ENCODE measurements at places on chromosomes 13 and 19.
A peak's percentile ranks its signal among the peaks of the same experiment; 100 is the strongest.

DNA sequence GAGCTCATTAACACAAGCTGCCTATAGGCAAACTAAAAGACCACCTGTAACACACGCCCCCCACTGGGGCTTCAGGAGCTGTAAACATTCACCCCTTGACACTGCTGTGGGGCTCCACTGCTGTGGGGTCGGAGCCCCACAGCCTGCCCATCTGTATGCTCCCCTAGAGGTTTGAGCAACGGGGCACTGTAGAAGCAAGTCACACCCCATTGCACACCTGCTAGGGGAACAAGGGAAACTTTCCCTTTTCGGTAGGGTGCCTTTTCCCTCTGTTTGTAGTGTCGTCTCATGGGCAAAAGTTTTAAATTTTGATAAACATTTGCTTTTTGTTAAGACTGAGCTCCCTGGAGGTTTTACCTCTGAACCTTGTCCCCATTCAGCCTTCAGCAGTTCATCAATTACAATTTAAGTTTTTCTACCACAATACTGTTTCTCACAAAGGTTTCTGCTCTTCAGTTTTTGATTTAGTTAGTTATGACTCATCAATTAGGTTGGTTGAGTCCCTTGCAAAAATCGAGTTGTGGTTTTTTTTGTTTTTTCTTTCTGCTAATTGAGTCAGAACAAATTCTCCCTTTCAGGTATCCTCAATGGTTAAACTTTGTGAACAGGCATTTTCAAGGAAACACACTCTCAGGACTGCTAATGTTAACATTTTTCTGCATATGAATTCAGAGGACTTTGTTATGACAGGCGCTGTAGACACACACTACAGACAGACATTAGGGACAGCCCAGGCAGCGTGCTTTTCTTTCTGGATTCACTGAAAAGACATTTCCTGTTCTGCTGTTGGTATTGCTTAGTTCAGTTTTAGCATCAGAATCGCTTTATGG, 35.1 kb downstream of the ZNF433 start:
- no peak for DNase-seq

DNA sequence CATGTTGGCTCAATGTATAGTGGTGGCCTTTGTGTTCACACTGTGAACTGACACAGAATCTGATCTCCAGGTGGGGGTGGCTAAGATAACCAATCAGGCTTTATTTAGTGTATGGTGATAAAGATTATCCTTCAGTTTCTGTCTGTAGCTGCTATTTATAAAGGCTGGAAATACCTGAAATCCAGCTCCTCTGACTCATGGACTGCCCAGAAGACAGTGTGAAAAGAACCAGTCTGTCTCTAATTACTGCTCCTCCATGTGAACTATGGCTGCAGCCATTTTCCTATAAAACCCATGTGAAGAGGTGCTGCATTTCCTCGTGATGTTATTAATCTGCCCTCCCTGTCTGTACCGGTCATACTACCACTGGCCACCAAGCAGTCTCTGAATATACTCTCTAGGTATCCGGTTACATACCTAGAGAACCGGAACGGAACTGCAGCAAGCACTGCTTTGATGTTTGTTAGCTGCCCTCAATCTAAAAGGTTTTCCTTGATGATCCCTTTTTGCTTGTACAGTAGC, 238.0 kb downstream of the LHFPL6 start:
- DNase-seq: no peak

GRCh38 chr13:48879432-48879831, 96.3 kb upstream of the FNDC3A start:
- no peak for DNase-seq

DNA sequence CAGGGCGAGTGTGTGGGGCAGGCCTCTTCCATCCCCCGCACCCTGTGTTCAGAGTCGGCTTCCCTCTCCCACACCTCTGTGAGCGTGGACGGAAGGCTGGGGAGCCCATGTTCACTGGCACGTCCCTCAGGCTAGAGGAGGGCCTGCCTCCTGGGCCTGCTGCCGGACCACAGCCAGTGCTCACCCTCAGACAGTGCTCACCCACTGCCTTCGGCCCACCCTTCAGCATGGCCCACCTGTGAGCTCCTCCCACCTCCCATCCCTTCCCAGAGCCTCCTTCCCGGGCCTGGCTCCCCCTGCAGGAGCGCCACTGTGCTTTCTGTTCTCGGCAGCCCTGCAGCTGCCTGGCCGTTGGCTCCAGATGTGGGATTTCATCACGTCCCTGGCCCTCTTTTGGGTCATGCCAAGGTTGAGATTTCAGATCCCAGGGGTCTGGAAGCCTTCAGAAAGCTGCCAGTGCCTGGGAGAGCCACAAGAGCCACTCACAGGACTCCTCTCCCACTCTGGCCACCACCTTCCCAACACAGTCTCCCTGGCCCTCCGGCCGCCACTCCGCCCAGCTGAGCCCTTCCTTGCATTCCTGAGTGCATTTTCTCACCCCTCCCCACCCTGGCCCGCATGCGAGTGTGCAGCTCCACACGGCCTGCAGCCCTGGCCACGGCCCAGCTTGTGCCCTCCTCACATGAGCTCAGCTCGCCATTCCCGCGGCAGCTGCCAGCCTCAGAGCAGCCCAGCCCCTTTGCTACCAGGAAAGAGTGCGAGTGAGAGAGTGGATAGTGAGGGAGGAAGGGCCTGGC, 25.3 kb downstream of the CAPN12 start:
- DNase-seq: peak; percentile 56

GRCh38 chr13:92574499-92574898, 652.1 kb upstream of the GPC6 start:
- DNase-seq: no peak

- DNase-seq: no peak
These were observed 70.3 kb upstream of the MCF2L start for GRCh38 chr13:112898621-112899280.

GRCh38 chr19:6686628-6686975, 16.6 kb upstream of the TNFSF14 start:
- no peak for DNase-seq

- DNase-seq: no peak
These were observed 66.1 kb downstream of the AKAP11 start for GRCh38 chr13:42337808-42338600.

DNA sequence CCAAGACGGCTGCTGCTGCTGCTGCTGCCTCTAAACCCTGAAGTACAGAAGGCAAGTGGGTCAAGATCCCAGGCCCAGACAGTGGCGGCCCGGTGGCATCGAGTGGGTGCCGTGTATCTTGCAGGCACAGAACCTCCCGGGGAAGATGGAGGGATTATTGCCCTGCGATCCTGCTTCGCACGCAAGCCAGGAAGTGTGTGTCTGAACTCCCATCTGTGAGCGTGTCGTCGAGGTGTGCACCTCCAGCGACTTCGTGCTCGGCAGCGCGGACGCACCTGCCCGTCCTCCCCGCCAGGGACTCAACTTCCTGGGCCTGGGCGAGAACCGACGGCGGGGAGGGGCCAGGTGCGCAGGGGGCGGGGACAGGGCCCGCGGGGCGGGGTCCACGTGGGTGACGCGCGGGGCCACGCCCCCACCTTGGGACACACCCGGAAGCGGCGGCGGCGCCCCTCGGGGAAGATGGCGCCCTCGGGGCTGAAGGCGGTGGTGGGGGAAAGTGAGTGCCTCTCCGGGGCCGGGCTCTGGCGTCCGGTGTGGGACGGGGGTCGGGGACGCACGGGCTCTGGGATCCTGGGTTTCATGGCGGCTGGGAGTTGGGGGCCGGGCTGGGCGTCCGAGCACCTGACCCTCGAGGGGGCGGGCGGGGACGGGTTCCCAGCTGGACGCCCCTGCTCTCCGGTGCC, at the start of gene STXBP2:
Gene STXBP2 (plus strand): TSS at position 420 of the 683 bp plus-strand sequence. CDS start 40 bp downstream, at position 460.
- no peak for DNase-seq

- DNase-seq: no peak
These were observed 58.4 kb upstream of the USPL1 start for GRCh38 chr13:30559274-30559673.

- no peak for DNase-seq
These were observed 1.6 kb downstream of the SBK2 start for GRCh38 chr19:55535173-55535964.

DNA sequence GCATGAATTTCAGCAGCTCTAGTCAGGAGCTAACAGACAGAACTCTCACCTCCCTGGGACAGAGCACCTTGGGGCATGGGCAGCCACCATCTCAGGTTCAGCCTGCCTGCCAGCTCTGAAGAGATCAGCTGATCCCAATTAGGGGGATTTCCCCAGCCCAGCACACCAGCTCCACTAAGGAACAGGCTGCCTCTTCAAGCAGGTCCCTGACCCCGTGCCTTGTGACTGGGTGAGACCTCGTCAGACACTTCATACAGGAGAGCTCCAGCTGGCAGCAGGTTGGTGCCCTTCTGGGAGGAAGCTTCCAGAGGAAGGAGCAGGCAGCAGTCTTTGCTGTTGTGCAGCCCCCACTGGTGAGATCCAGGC, 84.5 kb upstream of the UFM1 start:
- DNase-seq: no peak

DNA sequence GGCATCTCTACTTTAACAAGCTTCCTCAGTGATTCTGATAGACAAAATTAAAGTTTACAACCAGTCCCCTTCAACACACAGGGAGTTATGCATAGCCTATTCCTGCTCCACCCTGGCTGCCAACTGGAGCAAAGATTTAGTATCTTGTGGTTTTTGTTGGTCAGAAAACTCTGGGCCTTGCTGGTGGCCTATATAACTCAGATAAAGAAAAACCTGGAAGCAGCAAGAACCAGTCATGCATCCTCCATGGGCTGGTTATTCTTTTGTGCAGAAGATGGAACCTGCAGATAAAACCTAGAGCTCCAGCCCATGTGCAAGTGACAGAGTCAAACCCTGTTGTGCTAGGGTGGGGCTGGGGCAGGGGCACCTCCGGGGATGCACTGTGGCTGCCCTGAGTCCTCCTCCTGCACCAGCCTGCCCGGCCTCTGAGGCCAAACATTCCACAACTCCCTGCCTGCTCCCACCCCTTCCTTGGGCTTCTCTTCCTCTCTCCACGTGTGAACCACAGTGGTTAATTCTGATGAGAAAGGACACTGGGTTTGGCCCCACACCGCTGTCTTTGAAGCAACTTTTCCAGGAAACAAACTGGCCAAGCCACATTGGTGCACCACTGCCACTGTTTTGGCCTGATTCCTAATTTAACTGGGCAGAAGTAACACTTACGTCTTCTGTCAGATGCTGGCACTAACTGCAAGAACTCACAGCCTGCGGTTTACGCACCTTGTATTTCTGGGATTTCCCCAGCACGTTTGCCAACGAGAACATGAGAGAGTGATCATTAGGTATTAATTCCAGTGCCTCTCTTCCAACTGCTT, 23.3 kb upstream of the GGACT start:
- peak; percentile 43 for DNase-seq

DNA sequence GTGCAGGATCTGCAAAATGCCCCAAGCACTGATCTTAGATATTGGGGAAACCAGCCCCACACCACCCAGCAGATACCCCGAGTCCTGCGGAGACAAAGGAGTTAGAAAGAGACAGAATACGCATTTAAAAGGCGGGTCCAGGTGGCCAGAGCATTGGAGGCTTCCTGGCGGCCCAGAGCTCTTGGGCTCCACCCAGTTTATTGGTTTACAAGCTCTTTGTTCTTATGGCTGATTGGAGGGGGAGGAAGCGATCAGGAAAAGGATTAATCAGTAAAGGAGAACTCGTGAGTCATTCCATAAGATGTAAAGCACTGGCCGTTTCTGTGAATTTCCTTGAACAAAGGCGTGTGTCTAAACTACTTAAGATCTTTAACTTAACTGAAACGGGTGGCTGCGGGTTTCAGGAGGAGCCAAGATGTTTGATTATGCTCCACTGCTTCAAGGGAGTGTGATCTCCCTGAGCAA, 926 bp downstream of the ZNF587 start:
- DNase-seq: no peak

DNA sequence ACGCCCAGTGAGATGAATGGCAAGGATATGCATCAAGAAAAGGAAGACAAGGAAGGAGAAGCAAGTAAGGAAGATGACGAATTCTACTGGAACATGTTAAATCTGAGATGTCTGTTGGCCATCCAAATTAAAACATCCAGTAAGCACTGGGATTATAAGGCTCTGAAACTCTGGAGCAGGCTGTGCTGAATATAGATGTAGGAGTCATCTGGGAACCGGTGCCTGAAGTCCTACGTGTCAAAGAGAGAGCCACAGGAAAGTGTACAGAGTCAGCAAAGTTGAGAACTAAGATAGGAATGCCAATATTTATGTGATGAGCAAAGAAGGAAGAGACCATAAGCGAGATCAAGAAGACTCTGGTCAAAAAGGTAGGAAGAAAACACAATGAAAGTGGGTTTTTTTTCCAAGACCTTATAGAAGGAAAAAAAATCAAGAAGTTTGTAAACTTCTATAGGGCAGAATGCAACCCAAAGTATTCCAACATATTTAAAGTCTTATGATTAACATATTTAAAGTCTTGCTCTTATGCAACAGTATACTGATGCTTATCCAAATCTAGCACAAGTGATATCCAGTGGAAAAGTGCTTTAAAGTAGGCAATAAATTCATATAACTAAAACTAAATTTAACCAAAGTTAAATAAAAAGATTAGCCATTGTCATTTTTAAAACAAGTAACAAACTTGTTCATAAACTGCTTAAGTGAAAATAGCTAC, 51.2 kb upstream of the EEF1AKMT1 start:
- no peak for DNase-seq

GRCh38 chr13:74298923-74299322, 164.7 kb upstream of the KLF12 start:
- no peak for DNase-seq

DNA sequence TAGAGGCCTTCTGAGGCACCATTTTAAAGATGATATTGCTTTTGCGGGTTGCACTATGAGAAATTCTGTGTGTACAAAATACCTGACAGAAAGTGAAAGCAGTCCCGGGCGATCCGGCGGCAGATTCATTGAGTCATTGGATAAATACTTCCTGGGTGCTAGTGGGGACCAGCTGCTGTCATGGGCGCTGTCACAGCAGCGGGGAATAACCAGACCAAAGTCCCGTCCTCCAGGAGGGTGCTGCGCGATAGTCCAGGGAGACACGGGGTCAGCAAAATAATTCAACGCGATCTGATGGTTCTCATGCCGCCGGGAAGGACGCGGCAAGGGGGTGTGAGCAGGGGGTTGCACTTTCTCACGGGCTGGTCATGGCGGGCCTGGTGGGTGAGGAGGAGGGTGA, 13.5 kb downstream of the ZFR2 start:
- DNase-seq: no peak

- no peak for DNase-seq
These were observed 440.0 kb downstream of the KCTD12 start for GRCh38 chr13:76446191-76446590.

Data from pons (tissue), 1 donor.